ENCODE measurements at places on chromosomes 6 and 20.

- DNase-seq, result no peak
Observed at GRCh38 chr6:99940582-99940981, 53.4 kb downstream of the MCHR2 start.

DNA sequence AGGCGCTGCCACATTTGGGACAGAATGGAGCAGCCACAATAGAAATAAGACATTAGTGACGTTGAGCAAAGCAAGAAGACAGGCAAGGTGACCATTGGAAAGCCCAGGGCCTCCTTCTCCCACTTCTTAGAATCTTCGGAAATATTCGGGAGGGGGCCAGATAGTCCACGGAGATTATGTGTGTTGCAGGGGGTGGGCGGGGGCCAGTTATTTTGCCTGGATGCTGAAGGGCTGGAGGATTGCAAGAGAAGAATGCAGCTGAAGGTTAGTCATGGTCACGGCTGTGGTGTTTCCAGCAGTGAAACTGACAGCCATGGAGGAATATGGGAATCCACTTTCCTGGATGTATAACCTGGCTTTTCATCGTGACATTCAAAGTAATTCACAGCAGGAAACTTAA lies 88.6 kb downstream of the CDH26 start:
- no peak for DNase-seq

DNA sequence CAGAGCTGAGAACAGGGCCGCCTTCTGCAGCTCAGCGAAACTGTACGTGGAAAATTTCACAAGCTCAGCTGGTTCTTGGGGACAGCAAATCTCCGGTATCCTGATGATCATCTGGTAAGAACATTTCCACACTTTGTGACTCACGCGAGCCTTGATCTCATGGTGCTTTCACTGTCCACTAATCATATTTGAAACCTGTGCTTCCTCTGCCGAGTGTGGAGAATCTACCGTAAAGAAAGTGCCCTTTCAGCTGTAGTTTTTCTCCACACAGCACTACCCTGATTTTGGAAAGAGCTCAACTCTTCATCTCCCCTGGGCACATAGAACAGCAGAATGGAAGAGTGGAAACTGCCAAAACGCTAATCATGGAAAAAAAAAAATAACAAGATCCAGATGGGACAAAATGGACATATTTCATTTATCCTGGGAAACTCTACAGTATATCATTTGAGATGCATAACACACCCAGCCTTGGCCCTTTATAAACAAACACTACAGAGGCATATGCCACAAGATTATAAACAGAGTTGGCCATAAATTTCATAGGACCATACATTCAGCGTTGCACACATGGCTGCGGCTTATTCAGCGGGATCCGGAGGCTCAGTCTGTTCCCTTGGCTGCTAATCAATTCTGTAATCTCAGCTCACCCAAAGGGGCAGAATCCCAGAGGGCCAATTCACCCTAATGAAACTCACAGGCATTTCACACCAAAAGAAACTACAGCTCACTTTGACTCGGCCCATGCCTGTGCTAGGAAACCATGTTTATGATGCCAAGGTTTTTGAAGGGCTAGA lies 434.5 kb downstream of the HDGFL1 start:
- DNase-seq, result no peak

- DNase-seq, result no peak
Observed at GRCh38 chr20:19659448-19659847, 98.6 kb upstream of the RIN2 start.

DNA sequence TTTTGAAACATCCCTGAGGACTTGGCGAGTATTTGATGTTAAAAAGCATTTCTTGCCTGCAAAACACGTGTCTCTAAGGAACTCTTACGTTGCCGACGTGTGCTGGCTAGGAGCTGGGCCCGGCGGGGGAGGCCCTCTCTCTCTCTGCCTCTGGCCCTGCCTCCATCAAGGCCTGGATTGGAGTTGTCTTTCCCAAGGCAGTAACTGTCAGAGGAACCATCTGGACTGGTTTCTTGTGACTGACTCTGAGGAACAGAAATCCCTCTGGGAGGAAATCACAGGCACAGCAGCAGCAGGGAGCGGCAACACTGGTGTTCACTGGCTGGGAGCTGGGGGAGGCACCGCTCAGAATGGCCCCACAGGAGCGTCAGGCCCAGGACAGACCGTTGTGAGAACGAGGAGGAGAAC lies 244.2 kb downstream of the NRN1 start:
- no peak for DNase-seq

DNA sequence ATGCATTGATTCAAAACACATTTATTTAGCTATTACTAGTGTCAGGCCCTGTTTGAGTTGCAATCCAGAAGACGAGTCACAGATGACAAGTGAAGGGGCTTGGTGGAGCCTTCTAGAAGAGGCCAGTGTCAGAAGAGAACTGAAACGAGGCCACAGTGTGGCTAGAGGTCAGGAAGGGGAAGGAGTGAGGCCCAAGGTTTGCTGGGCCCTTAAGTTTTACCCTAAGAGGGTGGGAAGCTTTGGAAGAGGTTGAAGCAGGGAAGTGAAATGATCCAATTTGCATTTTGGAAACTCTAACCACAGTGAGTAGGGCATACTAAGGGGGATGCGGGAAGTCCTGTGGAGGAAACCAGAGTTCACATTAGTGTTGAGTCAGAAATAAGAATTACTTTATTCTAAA lies 25.0 kb downstream of the TTK start:
- no peak for DNase-seq

- no peak for DNase-seq
Observed at GRCh38 chr20:57592263-57593092, 27.7 kb downstream of the ZBP1 start.

DNA sequence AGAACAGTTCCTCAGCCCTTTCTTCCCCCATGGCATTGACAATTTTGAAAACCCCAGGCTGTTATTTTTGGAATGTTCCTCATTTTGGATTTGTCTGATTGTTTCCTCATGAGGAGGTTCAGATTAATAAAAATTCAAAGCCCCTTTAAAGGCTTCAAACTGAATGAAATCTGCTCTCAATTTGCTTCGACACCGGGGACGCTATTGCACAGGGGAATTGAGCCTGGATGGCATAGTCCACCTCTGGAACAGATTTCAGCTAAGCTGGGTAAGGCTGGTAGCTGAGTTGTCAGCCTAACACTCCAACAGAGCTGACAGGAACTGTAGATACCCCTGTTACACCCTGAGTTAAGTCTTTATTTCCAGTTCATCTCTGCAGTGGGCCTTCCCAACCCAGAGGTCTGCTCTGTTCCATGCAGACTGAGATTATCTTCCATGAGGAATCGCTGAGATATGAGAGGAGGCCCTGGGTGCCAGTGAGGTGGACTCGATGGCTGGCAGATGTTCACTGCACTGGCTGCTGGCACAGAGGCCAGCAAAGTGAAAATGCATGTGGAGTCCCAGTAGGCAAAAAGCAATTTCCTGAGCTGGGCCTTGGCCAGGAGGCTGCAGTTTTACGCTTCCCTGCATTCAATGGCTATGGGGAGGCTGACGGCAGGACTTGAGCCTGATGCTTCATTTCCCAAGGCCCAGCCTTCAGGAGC lies 73.3 kb upstream of the PAX1 start:
- DNase-seq, result no peak

- no peak for DNase-seq
Observed at GRCh38 chr20:51570739-51571459, 28.4 kb upstream of the NFATC2 start.

DNA sequence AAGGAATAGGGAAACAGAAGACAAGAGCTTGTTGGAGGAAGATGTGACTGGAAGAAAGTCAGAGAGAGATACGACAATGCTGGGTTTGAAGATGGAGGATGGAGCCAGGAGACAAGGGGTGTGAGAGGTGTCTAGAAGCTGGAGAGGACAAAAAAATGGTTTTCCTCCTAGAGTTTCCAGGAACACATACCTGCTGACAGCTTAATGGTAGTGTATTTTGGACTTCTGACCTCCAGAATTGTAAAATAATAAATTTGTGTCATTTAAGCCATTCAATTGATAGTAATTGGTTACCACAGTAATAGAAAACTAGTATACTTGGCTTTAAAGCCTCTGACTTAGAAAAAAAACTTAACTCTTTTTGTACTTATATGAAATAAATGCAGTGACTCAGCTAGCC lies 3.6 kb downstream of the AIG1 start:
- DNase-seq, result no peak

DNA sequence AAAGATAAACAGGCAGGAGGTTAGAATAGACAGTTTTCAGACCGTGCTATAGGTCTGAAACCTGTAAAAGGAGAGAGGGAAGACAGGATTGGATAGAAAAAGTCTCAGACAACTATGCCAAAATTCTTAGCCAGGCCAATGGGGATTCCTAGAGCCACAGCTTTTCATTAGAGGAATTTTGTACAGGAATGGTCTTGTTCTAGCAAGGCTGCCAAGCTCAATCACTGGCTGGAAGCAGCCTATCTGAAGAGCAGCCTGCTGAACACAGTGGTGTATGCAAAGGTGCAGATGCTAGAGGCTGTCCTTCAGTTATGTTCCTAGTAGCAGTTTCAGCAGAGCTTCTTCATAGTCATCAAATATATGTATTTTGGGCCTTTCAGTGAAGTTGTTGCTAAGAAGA lies 313.1 kb downstream of the GRIK2 start:
- DNase-seq, result no peak

DNA sequence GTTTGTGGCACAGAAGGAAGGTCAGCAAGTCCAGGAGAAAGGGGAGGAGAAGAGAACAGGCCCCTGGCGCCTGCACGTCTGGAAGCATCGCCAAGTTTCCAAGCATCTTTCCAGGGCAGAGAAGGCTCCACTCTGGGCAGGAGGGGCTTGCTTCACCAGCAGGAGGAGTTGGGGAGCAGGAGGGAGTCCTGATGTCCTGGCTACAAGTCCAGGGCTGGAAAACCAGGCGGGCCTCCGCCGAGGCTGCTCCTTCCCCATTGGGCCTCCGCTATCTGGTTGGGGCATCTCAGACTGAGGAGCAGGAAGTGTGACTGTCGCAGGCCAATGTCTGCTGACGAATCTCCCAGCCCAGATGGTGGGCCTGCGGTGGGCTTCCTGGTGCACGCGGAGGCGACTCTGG lies 421.9 kb downstream of the PREX1 start:
- no peak for DNase-seq

GRCh38 chr20:10924644-10925201 lies 250.9 kb upstream of the JAG1 start:
- no peak for DNase-seq

- no peak for DNase-seq
Observed at GRCh38 chr6:157811476-157812173, 11.4 kb upstream of the SNX9 start.

DNA sequence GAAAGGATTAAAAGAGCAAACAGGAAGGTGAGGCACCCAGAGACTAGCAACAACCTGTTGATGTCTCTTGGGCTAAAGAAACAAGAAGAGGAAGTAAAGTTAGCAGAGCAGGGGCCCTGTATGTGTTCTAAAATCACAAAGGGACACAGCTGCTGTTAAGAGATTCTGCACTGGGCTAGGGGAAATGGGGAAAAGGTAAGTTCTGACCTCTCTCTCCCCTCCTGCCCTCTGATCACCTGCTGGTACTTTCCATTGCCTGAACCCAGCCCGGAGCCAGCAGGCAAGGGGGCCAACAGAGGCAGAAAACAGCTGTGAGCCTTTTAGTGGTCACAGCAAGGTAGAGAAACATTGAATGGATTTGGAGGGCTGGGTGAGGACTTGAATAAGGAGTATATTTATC lies 13.5 kb upstream of the CNR1 start:
- no peak for DNase-seq

DNA sequence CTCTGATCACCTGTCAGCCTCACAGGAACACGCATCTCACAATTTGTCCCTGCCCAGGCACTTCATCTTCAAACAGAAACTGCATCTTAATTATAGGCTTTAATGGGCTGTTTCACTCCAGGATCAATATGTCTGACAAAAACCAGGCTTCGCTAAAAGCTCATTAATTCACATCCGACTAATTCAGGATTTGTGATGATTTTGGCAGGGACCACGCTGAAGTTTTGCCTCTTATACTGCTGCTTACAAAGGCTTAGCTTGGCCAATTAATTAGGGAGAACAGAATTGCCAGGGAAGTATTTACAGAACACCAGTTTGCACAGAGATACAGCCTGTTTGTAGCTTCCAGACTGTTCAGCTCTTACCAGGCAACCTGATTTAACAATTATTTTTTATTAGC lies 541.0 kb upstream of the SPTLC3 start:
- peak; percentile 37 for DNase-seq

- no peak for DNase-seq
Observed at GRCh38 chr20:51428401-51429143, 113.9 kb downstream of the NFATC2 start.

- DNase-seq, result no peak
Observed at GRCh38 chr6:97280766-97281165, 2.2 kb downstream of the MMS22L start.

- peak; percentile 68 for DNase-seq
Observed at GRCh38 chr20:35771689-35772562, at the start of gene PHF20. PHF20 (plus strand) TSS chr20:35772015; CDS start chr20:35801523, 29,508 bp downstream.

DNA sequence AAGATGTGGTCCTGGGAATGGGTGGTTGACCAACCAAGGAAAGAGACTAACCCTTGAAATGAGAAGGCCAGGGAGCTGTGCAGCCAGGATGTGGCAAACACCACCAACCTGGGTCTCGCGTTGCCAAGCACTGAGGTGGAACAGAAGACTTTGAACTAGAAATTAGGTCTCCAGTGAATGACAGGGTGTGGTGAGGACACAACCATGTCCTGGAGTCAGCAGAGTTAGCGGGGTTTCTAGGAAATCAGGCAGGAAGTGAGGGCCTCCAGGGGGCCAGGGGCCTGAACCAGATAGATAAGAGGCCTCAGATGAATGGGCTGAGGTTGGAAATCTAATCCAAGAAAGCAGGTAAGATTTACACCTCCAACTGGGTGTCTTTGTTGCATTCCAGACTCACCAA lies 353.3 kb upstream of the ARID1B start:
- DNase-seq, result no peak

DNA sequence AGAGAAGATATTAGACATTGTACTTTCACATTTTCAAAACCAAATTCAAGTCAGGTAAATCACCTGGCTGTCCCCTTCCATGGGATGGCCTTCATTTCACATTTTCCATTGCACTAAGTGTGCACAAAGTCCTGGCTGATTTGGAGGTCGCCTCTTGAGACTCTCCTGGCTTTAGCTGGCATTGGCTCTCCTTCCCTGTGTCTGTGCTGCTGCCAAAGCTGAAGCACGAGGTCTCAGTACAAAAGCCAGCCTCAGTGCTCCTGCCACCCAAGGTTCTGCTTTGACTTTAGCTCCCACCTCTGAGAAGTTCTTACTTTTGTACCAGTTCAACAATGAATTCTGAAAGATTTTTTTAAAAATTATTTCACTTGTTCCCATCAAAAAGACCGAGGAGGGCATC lies 289.2 kb upstream of the CNR1 start:
- DNase-seq, result no peak
